ENCODE measurements at places on chromosomes 1 and 21. TPM values are rescaled to one million over a fixed set of nuclear protein-coding genes. Genes with fewer than 3 reads are reported as not detected.

The CFH gene
- total RNA-seq, result 26.2 TPM

The GNAT2 gene
- 2.8 TPM for total RNA-seq

The DDX59 gene
- total RNA-seq, result 24.1 TPM

The HTR6 gene
- 0.55 TPM for total RNA-seq

The OR2T35 gene
- not detected for total RNA-seq

The LCE1D gene
- total RNA-seq, result not detected

The SH2D1B gene
- total RNA-seq, result 0.62 TPM

Data from testis (tissue), 5 donors.